ENCODE measurements at places on chromosomes 12 and 14.

DNA sequence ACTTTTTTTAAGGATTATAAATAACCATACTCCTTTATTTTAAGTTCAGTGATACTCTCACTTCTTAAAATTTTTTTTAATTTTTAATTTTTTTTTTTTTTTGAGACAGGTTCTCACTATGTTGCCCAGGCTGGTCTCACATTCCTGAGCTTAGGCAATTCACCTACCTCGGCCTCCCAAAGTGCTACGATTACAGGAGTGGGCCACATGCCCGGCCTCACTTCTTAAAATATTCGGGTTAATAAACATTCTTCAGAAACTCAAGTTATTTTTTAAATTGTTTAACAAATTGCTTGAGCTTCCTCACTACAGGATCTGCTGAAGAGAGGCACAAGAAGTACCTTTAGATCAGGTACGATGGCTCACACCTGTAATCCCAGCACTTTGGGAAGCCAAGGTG, 4.3 kb upstream of the SRP54 start:
- DNase-seq: no peak

DNA sequence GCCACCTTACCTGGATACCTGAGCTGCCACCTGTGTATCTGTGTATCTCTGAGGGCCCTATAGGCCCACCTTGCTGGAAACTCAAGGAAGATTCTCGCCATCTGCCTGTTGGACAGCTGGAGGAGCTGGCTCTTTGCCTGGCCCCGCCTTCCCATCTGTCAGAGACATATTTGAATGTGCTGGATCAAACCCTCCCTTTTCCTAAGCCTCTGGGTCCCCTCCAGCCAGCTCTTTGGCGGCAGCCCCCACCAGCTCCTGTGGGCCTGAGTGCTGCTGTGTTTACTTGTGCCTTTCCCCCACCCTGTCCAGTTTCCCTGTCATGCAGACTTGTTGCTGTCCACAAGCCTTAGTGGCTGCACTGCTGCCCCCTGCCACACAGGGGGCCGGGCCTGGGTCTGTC, 55.9 kb upstream of the SRSF5 start:
- no peak for DNase-seq

- DNase-seq: no peak
Measured at GRCh38 chr12:73362666-73363065, 1090.5 kb downstream of the TRHDE start.

DNA sequence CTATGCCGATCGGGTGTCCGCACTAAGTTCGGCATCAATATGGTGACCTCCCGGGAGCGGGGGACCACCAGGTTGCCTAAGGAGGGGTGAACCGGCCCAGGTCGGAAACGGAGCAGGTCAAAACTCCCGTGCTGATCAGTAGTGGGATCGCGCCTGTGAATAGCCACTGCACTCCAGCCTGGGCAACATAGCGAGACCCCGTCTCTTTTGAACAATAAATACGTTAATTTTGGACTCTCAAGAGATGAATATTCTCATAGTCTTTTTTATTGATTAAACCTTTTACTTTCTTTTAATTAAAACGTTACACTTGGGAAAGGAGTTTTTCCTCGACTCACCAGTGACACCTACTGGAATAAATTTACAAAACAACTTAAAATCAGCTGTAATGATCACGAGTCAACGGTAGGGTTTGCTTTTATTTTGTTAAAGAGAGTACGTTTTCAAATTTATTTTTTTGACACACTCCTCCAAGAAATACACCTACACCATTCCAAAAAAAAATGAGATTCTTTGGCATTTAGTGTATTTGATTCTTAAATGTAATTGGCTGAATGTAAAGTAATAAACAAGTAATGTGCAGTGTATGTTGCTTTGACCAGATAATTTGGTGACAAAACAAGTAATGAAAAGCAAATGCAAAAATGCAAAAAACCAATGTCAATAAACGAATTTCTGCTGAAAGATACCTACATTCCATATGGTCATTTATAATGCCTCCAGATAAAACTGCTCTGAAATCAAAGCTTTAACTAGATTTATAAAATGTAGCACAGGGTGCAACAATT, 687 bp upstream of the RPS29 start:
- peak; percentile 48 for DNase-seq

- no peak for DNase-seq
Measured at GRCh38 chr14:100291305-100292075, 14.8 kb downstream of the SLC25A29 start.

DNA sequence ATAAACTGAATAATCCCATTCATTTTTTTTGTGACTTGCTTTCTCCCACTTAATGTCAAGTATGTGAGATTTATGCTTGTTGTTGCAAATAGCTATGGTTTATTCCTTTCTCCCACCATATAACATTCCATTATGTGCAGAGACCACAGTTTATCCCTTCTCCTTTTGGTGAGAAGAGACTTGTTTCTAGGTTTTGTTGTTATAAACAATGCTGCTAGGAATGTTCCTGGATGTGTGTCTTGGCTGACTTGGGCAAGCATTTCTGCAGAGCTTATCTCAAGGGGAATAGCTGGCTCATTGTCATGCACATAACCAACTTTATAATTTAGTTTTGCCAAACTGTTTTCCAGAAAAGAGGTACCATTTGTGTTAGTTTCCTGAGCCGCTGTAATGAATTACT, 47.6 kb upstream of the PPP1CC start:
- DNase-seq: no peak

GRCh38 chr12:26396402-26396801, 201.0 kb downstream of the SSPN start:
- DNase-seq: no peak

DNA sequence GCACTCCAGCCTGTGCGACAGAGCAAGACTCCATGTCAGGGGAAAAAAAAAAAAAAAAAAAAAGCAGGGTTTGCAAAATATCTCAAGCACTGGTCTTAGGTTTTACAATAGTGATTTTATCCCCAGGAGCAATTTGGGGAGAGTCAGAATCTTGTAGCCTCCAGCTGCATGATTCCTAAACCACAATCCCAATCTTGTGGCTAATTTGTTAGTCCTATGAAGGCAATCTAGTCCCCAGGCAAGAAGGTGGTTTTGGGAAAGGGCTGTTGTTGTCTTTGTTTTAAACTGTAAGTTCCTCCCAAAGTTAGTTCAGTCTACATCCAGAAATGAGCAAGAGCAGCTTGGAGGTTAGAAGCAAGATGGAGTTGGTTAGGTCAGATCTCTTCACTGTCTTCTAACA, 135.7 kb downstream of the PLXNC1 start:
- no peak for DNase-seq

- peak; percentile 83 for DNase-seq
Measured at GRCh38 chr14:24429395-24430142, at the start of the genes CBLN3 and KHNYN. TSS of gene CBLN3 (minus strand) at chr14:24429668. CDS start at chr14:24429054, 614 bp downstream. TSS of gene KHNYN (plus strand) at chr14:24429954. CDS start at chr14:24430731, 777 bp downstream.

GRCh38 chr12:97109441-97109840, 202.4 kb downstream of the NEDD1 start:
- DNase-seq: no peak

DNA sequence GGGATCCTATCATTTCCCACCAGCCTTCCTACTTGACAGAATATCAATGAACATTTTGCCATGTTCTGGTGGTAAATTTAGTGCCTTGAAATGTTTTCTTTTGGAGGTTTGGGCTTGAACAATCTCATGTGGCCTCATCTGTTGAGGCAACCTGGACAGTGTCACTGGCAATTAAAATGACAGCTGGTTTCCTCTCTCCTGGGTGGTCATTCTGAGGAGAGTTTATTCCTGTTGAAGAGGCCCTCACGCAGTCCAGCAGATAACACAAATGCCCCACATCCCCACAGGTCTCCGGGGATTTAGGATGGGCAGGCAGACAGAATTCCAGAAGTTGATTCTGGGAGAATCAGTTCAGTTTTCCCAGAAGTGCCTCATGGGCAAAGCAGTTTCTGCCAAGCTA, 41.9 kb downstream of the MMAB start:
- DNase-seq: no peak

All from stimulated activated CD4-positive, alpha-beta T cell treated with anti-CD3 and anti-CD28 coated beads, Interleukin-1b, Interleukin-23, amount 100 ng/mL, for 24 hours (primary cell).